Vagina (tissue), 2 donors: ENCODE measurements at places on chromosomes 11 and 22. TPM values are rescaled to one million over a fixed set of nuclear protein-coding genes. Genes with fewer than 3 reads are reported as not detected.

The PC gene
- total RNA-seq: 34.1 TPM

The RAB30 gene
- 10.8 TPM for total RNA-seq

The DEUP1 gene
- total RNA-seq: not detected

The CASP5 gene
- total RNA-seq: not detected

The TPH1 gene
- total RNA-seq: 0.49 TPM

The OR2D2 gene
- total RNA-seq: not detected

The OR51B5 gene
- 1.2 TPM for total RNA-seq

The PDGFB gene
- 4.7 TPM for total RNA-seq

The JAML gene
- 17.2 TPM for total RNA-seq

The DNAJC24 gene
- total RNA-seq: 11.0 TPM

The NCAPD3 gene
- total RNA-seq: 18.4 TPM
